Activated naive CD4-positive, alpha-beta T cell treated with anti-CD3 and anti-CD28 coated beads, Interleukin-2, amount 10 ng/mL, durations not matched to agents 5 hours and 36 hours (primary cell): ENCODE measurements at places on chromosomes 2 and 18. TPM values are rescaled to one million over a fixed set of nuclear protein-coding genes. Genes with fewer than 3 reads are reported as not detected.

The DPP10 gene
- total RNA-seq = not detected

The IL1RL1 gene
- total RNA-seq = 0.15 TPM

The LYPD6 gene
- total RNA-seq = not detected

The ERBB4 gene
- not detected for total RNA-seq

The TSPYL6 gene
- total RNA-seq = not detected

The SERPINB10 gene
- total RNA-seq = not detected

The ANKRD30BL gene
- total RNA-seq = not detected

The CRYGD gene
- total RNA-seq = not detected

The SFTPB gene
- not detected for total RNA-seq

The TLX2 gene
- total RNA-seq = 0.55 TPM

The DNMT3A gene
- 85.0 TPM for total RNA-seq

The MAIP1 gene
- 12.6 TPM for total RNA-seq

The PLCD4 gene
- 0.29 TPM for total RNA-seq

The TM4SF20 gene
- not detected for total RNA-seq

The PTRHD1 gene
- total RNA-seq = 34.8 TPM

The CYP1B1 gene
- total RNA-seq = 3.8 TPM

The KCTD1 gene
- total RNA-seq = 4.8 TPM

The MDH1B gene
- total RNA-seq = not detected

The NPHP1 gene
- total RNA-seq = 0.13 TPM

The MLPH gene
- total RNA-seq = not detected

The REG3G gene
- total RNA-seq = not detected

The TMEM198 gene
- 1.1 TPM for total RNA-seq

The GNLY gene
- total RNA-seq = 26.4 TPM

The B3GNT7 gene
- total RNA-seq = not detected

The ABCG8 gene
- total RNA-seq = not detected

The CNDP1 gene
- not detected for total RNA-seq

The IL1RN gene
- 0.25 TPM for total RNA-seq
